Stimulated activated CD4-positive, alpha-beta T cell treated with anti-CD3 and anti-CD28 coated beads, TNF-alpha, amount 100 ng/mL, for 1 hour (primary cell): ENCODE measurements at places on chromosomes 3 and 15.

GRCh38 chr3:127574880-127575878, 15.4 kb downstream of the TPRA1 start:
- DNase-seq: peak; percentile 65

DNA sequence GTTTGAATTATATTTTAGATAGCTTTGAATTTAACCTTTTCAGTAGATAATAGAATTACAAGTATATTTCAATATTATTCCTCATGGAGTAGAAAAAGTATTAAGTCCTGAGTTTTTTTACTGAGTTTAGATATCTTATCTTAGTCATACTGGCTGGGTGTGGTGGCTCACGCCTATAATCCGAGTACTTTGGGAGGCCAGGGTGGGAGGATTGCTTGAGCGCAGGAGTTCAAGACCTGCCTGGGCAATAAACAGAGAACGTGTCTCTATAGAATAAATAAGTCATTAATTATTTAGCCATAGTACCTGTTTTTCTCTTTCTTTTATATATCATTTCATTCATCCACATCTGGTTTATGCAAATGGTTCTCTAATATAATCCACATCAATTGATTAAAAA, 9.9 kb downstream of the RAP2B start:
- DNase-seq: no peak

DNA sequence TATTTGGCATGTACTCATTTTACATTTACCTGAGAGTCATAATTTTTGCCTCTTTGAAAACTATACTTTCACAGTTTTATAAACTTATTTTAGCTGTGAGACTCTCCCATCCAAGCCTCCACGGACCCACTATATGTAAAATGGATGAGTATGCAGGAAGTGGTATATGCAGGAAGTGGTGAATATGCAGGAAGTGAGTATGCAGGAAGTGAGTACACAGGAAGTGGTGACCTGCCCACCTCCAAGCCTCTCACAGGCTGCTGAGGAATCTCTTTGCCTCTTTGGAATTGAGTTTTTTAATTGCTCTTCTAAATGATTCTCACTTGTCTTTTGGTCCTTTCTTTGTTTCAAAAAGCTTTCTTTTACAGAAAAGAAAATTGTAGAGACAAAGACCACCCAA, 85.2 kb downstream of the KBTBD8 start:
- peak; percentile 5 for DNase-seq

DNA sequence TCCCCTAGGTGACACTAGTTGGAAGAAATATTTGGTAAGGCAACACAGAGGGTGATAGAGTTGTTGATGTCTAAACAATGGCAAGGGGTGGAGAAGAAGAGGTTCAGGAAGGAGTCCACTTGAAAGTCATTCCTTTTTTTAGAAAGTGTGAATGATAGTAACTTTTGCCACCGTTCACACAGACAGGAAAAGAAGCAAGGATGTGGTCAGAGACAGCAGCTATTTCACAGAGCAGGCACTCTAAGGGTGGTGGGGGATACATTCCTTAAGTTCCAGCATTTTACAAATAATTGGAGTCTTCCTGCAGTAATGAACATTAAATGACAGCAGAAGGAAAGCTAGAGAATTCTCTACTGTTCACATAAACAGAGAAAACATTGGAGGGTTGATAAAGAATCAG, 75.4 kb upstream of the ZNF385D start:
- DNase-seq: no peak

DNA sequence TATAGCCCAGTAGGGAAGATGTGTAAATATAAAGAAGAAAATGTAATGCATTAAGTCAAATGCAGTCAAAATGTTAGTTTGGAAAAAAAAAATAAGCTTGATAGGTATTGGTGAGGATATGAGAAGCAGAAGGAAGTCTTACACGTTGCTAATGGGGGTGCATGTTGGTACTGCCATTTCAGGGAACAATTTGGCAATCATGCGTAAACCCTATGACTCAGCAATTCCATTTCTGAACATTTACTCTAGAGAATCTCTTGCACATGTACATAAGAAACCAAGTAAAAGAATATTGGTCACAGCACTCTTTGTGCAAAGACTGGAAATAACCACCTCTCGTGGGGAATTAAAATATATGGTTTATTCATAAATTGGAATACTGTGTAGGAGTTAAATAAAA, 35.5 kb upstream of the TIMP4 start:
- no peak for DNase-seq

GRCh38 chr3:98974442-98974841, 72.9 kb upstream of the DCBLD2 start:
- no peak for DNase-seq

DNA sequence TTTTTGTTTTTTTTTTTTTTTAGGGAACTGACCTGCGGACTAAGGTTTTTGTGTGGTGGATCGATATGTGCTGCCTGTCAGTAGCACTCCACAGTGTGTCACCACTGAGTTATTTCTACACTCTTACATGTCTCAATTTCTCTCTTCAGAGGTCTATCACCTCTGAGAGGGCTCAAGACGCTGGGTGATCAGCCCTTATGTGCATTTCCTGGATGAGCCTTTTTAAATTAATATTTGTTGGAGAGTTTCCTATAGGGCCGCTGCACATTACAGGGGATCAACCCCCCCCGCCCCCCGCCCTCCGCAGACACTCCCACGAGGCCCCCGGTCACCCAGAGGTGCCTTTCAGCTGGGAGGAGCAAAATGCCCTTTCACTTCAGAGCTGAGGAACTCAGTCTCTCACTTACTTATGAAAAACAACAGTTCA, 34.5 kb upstream of the AP4E1 start:
- no peak for DNase-seq

DNA sequence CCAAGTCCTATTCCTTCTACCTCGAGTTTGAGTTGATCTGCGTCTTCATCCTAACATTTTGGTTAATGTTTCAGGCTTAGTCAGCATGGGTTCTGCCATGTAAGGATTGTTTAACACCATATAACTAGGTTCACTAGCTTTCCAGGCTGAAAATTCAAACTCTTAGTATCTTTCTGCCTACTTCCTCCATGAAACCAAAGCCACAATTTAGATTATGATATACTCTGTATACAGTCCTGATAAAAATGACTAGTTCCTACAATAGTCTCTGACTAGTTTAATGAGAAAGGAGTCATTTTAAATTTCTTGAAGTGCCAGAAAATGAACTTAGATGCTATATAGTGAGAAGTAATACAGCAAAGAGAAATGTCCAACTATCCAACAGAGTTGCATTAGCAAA, 6.6 kb upstream of the BTLA start:
- no peak for DNase-seq

DNA sequence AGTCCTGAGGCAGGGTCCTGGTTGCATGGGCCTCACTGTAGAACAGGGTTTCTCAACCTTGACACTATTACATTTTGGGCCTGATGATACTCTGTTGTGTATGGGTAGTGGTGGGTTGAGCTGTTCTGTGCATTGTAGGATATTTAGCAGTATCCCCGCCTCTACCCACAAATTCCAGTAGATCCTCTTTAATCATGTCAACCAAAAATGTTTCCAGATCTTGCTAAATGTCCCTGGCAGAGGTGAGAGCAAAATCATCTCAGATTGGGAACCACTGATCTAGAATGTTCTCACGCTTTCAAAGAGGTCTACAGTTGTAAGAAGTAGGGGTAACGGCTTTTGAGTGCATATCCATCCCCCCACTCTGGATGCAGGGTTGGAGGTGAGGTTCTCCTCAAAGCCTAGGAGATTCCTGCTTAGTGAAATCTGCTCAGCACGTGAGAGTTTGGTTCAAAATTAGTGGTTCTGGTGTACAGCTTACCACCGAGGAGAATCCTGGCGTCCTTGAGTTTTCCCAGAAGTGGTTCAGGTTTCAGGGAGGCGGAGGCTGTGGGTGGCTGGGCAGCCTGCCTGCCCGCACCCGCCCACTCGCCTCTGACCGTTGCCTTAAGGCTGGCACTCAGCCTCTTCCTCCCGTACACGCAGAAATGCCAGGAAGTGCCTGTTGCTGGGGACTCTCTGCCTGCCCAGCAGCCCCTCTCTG, 5.3 kb downstream of the ACVR2B start:
- DNase-seq: no peak

GRCh38 chr3:181721046-181721875, 9.5 kb downstream of the SOX2 start:
- no peak for DNase-seq

DNA sequence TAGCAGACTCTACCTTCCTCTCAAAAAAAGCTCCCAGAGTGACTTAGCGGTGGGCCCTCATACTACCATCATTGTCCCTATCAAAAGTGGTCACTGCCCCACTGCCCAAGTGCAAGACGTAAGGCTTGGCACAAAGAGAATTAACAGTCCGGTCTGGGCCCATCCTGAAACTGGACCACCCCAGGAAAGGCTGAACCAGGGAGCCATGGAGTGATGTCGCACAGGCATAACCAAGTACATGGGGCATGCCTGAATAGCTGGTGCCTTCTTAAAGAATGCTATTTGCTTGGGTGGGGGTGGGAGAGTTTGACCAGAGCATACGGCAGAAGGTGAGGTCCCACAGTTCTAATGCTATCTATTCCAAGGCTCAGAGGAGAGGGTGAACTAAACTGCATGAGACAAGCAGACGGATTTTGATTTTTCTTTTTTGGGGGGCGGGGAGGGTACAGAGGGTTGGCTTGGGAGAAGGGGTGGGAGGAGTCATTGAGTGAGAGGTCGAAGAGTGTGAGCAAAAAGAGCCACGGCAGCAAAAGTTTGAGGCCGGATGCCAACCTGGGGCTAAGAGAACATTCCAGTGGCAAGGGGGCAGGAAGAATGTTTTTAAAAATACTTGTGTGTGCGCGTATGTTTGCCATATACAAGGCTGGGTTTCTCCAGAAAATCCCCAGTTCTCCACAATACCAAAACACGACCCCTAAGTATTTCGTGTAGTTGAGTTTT, 50.2 kb downstream of the FAM174B start:
- DNase-seq: no peak

DNA sequence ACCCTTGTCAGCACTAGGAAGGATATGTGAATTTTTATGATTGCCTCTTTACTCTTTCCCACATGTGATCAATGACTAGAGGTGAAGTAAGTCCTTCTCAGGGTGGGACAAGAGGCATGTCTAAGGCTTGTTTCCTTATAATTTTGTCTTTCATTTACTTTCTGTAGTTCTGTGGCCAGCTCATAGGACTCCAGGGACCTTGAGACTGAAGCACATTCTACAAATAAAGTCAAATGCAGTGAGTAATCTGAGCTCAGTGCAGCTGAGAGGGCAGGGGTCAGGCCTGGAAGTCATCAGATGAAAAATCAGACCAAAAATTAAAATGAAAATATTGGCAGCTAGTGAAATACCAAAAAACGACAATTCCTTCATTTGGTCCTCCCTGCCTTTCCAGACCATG, 424.7 kb upstream of the THBS1 start:
- DNase-seq: no peak

- no peak for DNase-seq
Observed at GRCh38 chr3:143928056-143928455, 43.6 kb upstream of the DIPK2A start.

- DNase-seq: no peak
Observed at GRCh38 chr3:61832375-61833229, 271.2 kb downstream of the PTPRG start.

DNA sequence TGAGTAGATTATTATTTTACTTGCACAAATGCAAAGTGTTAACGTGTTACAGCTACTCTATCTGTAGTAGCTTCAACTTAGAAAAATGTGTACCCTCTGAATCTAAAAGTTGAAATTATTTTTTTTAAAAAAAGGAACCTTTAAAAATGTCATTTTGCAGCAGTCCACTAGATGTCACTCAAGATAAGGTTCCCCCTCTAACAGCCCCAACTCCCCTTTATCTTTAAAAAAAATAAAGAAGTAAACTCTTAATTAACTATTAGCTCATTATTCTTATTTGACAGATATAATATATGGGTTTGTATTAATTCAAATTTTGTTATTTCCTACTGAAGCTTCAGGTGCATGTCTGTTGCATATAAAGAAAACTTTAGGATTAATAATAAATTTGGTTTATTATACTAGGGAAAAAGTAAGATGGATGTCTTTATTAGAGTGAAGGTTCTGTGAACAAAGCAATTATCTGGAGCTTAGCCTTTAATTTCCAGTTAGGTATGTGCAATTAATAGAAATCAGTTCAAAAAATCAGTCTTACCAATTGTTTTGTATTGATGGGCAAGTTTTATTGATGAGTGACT, 288.5 kb downstream of the VGLL3 start:
- DNase-seq: no peak

DNA sequence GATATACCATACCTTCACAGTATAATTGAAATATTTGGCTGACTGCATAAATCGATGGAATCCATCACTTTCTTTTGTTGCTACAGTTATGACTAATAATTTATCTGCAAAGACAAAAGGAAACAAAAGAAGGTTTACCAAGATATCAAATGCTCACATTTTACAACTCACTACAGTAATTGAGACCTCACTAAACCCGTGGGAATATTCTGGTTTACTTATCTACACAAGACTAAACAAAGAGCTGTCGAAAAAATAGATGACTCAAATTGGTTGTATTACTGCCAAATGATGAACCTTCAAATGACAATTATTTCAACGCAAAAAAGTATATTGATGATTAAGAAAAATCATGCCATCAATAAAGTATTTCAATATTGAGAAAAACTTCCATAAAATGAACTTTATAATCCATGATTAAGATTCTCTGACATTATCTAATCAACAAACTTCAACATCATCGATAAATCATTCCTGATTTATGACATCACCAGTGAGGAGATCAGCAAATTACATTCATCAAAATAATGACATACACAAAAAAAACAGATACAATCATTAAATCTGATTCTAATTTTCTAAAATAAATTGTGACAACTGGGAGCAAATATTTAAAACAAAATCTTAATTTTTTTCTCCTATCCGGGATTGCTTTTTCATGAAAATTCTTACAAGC, 36.7 kb downstream of the PLOD2 start:
- DNase-seq: no peak

DNA sequence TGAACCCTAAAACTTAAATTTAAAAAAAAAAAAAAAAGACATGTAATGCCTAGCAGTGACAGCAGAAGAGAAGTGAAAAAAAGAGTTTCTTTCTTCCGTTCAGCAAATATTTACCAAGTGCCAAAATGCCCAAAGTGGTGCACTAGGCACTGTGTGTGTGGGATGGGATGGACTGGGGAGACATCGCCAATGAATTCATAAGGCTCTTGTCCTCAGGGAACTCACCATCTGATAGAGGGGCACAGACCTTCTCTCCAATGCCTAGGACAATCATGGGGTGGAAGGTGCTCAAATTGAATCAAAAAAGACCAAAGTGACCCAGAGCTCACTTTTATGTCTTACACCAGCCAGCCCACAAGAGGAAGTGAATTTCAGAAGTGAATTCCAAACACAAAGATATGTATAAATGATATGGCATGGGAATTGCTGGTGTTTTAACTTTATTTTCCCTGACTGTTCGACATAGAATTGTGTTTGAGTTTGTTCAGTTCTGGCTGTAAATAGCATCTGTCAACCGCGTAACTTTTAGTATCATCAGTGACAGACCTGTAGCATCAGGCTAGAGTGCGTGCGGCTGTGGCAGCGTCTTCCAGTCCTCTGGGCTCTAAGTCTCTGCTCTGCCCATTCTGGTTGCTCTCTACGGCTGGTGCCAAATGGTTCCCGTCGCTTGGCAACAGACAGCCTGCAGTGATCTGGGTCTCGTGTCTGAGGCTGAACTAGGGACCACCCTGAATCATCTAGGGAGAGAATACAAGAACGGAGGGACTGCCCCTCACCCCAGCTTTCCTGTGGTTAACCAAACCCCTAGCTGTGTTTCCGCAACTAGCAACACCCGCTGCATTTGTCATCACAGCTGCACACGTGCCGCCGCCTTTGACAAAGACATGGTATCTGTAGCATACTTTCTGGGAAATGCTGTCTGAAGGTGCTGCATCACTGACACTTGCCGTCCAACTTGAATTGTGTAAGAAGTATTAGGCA, 154.0 kb upstream of the THBS1 start:
- DNase-seq: peak; percentile 40

- no peak for DNase-seq
Observed at GRCh38 chr3:10185804-10186762, 21.4 kb downstream of the IRAK2 start.
